K562 (cell line): ENCODE measurements at places on chromosomes 5 and 9. TPM values are rescaled to one million over a fixed set of nuclear protein-coding genes. Genes with fewer than 3 reads are reported as not detected.

DNA sequence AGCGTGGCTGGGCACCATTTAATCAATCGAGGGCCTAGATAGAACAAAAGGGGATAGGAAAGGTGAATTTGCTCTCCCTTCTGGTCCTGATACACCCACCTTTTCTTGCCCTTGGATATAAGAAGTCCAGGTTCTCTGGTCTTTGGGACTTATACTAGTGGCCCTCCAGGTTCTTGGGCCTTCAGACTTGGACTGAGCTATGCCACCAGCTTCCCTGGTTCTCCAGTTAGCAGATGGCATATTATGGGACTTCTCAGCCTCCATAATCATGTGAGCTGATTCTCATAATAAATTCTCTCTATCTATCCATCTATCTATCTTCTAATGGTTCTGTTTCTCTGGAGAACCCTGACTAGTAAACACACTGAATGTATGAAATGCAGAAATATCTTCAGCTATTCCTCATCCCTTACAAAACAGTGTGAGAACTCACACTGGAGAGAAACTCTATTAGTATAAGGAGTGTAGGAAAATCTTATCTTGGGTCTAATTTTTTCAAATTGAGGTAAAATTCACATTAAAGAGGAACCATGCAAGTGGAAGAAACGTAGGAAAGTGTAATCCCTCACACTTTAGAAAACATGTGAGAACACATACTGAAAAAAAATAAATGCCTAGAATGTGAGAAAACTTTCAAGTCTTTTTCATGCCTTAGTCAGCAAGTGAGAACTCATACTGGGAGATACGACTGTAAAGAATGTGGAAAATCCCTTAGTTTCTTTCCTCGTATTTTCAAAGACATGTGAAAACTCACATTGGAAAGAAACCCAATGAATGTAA, 15.5 kb downstream of the PCDHB15 start:
- no peaks in the 10 kb centered on the region for H3K36me3 ChIP-seq
- DNase-seq, result no peak
- no peak overlapping the region for H3K27ac ChIP-seq
- H3K27me3 ChIP-seq, result no peaks in the 10 kb centered on the region

DNA sequence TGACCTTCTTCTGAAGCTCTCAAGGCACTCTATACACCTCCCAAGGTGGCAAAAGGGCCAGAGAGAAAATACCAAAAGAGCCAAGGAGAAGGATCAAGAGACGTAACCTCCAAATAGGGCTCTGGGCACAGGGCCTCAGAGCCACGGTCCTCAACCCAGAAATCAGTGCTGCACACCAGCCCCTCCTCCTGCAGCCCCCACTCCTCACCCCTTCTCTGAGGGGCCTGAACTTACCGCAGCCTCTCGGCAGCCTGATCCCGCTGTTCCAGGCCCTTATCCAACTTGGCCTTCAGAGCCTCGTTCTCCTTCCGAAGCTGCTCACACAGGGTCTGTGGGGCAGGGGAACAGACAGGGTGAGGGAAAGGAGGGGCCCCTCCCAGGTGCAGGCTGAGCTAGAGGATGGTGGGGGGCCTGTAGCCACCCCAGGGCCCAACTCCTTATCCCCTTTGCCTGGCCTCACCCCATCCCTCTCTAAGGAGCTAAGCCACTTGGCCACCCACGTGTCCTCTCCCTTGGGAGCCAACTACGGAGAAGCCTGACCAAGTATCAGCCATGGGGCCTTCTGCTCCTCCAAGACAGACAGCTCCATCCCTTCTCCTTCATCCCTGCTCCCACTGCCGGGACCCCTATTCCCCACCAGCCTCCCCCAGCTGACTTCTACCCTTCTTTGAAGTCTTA, 28.8 kb downstream of the TNIP1 start:
- no peak for DNase-seq
- no peaks in the 10 kb centered on the region for H3K4me1 ChIP-seq
- no peaks in the 10 kb centered on the region for H3K27me3 ChIP-seq
- H3K4me3 ChIP-seq, result no peak overlapping the region
- no peak overlapping the region for H3K27ac ChIP-seq

DNA sequence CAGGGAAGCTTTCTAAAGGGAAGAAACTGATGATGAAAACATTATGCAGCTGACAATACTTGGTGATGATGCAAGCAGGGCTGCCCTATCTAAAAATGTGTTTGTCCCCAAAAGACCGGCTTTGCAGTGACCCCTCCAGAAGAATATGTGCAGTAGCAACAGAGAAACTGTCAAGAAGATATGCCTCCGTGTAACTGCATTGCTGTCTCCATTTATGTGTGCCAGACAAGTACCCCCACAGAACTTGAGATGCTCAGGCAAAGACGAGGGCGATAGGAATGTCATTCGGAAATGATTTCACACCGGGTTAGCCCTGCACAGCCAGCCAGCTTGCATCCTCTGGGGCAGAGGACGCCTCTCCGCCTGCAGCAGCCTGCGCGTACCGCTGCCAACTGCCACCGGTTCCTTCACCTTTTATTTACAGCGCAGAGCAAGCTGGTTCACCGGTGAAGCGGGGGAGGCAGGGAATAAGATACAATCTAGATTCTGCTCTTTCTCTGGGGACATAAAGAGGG, 2.0 kb downstream of the GABBR2 start:
- no peak overlapping the region for H3K27ac ChIP-seq
- H3K27me3 ChIP-seq, result peaks cover 20% of the 10 kb centered on the region
- no peaks in the 10 kb centered on the region for H3K36me3 ChIP-seq

The PAEP gene
- total RNA-seq, result 0.51 and 0.69 TPM in 2 replicates

The SLC36A2 gene
- not detected in 2 replicates for total RNA-seq
